Stimulated activated CD4-positive, alpha-beta T cell treated with anti-CD3 and anti-CD28 coated beads, Interleukin-2, amount 100 ng/mL, for 48 hours (primary cell): ENCODE measurements at places on chromosomes 6 and 20.

DNA sequence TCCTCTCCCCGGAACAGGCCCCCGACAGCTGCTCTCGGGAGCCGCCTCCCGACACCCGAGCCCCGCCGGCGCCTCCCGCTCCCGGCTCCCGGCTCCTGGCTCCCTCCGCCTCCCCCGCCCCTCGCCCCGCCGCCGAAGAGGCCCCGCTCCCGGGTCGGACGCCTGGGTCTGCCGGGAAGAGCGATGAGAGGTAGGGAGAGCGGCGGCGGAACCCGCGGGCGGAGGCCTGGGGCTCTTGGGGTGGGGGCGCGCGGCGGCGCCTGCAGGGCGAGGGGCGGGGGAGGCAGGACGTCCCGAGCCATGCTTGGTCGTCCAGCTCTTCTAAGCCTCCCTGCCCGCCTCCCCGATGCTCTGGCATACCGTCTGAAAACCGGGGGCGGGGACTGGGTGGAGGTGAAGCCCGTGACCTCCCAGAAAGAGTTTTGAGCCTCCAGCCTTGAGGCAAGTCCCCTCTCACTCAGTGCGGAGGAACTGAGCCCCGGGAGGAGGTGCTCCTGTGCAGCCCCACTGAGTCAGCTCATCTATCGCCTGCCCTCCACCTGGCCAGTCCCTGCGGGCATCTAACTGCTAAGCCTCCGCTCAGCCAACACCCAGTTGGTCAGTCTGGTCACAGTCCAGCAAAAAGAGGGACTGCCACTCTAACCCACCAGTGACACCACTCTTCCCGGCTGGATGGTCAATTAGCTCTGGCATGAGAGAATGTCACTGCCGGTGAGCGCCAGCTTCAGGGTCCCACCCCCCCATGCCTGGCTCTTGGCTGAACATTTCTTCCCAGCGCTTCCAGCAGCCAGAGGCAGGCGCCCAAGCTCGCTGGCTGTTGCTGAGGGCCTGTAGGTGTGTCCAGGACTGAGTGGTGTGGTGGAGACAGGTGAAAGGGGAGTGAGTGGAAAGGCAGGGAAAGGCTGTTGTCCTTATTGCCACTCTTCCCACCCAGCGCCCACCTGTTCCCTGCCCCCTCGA is 482 bp downstream of the DDR1 start:
- DNase-seq, result peak; percentile 34

- DNase-seq, result peak; percentile 47
Observed at GRCh38 chr6:136317021-136317694, 27.5 kb upstream of the BCLAF1 start.

DNA sequence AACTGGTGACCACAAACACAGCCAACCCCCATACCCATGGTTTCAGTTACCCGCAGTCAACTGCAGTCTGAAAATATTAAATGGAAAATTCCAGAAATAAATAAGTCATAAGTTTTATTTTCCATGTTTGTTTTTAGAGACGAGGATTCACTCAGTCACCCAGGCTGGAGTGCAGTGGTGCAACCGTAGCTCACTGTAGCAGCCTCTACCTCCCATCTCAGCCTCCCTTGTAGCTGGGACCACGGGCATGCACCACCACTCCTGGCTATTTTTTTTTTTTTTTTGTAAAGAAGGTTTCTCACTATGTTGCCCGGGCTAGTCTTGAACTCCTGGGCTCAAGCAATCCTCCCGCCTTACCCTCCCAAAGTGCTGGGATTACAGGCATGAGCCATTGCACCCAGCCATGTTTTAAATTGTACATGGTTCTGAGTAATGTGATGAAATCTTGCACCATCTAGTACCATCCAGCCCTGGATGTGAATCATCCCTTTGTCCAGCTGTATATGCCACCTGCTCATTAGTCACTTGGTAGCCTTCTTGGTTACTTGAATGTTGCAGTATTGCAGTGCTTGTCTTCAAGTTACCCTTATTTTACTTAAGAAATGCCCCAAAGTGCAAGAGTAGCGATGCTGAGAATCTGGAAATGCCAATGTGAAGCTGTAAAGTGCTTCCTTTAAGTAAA is 14.5 kb downstream of the CSNK2A1 start:
- DNase-seq, result no peak

- DNase-seq, result no peak
Observed at GRCh38 chr6:49462599-49462926, 490 bp downstream of the MMUT start.

DNA sequence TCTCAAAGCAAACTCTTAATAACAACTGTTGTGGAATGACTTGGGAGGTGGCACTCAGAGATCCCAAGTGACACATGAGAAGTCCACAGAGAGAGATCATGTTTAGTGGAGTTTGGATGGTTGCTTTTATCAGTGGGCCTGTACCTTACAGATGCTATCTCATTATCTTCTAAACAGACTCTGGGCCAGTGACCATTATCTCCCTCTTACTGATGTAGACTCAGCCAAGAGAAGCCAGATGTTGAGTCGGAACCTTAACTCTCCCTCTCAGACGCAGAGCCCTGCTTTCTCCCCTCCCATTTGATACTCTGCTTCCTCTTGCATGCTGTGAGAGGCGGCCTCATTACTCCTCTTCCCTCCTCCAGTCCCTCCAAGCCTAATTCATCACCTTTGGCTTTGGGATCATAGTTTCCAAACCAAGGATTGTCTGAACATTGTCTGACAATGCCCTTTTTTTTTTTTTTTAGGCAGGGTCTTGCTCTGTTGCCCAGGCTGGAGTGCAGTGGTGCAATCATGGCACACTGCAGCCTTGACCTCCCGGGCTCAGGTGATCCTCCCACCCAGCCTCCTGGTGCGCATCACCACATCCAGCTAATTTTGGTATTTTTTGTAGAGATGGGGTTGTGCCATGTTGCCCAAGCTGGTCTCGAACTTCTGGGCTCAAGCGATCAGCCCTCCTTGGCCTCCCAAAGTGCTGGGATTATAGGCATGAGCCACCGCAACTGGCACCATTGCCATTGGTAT is 4.5 kb upstream of the DDR1 start:
- no peak for DNase-seq

DNA sequence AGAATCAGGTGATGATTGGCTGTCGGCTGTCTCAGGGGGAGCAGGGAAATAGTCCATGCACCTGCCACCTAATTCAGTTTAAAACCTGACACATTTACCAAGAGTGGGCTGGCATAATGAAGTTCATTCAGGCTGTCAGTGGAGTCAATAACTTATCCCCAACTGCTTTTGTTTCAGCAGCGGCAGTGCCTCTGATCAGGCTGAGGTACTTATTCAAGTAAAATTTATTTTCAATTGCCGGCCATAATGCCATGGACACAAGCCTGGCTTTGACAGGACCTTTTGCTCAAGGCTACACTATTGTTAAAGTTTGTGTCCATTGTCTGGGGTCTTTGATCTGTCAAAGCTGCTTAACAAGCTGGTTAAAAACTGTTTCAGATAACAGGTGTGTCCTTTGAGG is 20.6 kb downstream of the OLIG3 start:
- DNase-seq, result no peak

GRCh38 chr6:42185597-42185996 is 9.2 kb downstream of the GUCA1B start:
- no peak for DNase-seq

DNA sequence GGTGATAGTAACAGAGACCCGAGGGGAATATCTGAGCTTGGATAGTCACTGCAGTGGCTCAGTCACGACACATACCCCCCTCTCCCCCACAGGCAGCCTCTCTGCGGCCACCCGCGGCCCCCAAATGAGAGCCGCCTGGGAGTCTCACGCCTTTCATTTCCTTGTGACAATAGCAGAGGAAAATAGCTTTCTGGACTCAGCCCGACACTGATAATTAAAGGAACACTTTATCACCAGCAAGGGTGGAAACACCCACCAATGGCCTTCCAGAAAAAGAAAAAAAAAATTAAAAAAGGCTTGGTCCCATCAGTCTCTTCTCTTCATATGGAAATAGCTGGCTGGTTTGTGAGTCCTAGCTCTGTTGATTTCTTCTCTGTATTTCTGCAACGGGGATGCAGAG is 35.1 kb upstream of the KCNG1 start:
- no peak for DNase-seq

DNA sequence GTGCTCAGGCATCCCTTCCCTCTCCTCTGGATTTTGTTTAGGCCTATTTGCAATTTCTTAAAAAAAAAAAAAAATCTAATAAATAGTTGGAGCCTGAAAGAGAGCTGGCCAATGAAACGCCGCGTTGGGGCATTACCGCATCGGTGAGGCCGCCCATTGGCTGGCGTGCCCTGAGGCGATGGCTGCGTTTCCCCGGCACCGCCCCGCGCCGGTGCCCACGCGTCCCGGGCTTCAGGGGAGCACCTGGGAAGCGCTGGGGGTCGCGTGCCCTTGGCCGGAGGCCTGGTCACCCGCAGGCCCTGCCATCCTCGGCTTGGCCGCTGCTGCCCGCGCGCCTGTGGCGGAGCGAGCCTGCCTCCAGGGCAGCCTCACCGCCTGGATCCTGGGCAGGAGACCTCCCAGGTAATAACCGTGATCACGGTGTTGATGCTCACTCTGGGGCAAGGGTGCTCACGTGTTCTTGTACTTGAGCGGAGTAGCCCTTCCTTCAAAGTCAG is 155.4 kb downstream of the NRN1 start:
- peak; percentile 64 for DNase-seq

- DNase-seq, result no peak
Observed at GRCh38 chr20:52252664-52253063, 61.1 kb upstream of the ZFP64 start.

- no peak for DNase-seq
Observed at GRCh38 chr20:43919686-43920403, 5.2 kb downstream of the TOX2 start.

DNA sequence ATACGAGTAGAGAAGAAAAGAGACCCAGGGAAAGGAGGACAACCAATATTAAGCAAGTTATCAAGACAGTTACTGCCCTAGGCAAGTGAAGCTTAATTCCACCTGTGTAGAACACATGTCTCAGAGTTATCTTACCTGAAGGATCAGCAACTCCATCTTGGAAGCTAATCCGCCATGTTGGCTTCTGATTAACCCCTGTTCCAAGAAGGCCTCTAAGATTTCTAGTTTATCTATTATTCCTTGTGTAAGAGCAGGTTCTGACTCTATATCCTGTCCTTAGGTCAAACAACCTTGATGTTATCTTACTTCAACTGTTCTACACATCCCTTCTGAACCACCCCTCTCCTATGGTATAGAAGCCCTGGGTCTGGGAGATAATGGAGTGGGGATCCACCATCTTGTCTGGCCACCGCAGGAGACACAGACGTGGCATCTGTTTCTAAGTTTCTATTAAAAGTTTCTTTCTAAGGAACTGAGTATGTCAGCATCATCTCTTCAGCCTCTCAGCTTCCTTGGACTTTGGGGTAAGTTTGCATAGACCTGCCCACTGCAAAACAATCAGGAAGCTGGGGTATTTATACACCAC is 27.7 kb upstream of the PTPN1 start:
- DNase-seq, result no peak

GRCh38 chr6:135094403-135094821 is 39.8 kb upstream of the HBS1L start:
- DNase-seq, result no peak

DNA sequence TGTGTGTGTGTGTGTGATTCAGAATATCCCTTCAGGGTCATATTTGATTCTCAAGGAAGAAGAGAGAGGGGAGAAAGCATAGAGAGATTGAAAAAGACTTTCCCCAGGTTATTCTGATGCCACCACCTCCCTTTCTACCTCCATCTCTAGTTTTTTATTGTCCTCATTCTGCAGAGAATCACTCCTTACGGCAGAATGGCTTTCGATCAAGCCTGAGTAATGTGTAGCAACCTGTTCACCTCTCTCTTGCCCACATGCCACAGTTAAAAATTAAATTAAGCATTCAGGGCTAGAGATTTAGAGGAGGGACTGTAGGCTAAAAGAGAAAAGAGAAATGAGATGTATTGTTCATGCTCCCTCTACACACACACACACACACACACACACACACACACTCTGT is 18.1 kb downstream of the KLHL32 start:
- DNase-seq, result no peak

DNA sequence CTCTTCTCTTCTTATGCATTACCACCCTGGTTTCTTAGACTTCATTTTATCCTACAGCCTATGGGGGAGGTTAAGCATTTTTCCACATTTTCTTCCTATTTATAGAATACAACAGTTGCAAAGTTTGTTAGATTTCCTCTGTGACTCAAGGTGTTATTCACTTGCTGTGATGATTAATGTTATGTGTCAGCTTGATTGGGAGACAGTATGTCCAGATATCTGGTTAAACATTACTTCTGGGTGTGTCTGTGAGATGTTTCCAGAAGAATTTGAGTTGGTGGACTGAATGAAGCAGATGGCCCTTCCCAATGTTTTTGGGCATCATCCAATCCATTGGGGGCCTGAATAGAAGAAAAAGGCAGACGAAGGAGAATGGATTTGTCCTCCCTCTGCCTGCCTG is 131.3 kb downstream of the C6orf118 start:
- no peak for DNase-seq

GRCh38 chr6:80145921-80146320 is 39.5 kb downstream of the BCKDHB start:
- no peak for DNase-seq

DNA sequence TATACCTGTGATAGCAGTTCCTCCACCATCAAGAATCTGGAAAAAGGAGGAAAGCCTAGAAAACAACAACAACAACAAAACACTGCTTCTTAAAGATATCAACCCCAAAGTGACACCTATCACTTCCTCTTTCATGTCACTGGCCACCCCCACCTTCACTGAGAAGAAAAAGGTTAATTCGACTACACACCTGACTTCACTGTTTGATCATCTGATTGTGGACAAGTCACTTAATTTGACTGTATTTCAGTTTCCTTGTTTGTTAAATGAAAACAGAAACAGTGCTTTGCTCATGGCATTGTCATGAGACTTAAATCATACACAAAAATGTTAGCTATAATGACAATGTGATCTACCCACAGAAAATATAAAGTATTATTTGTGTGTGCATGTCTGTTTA is 280.6 kb upstream of the SULF2 start:
- no peak for DNase-seq

DNA sequence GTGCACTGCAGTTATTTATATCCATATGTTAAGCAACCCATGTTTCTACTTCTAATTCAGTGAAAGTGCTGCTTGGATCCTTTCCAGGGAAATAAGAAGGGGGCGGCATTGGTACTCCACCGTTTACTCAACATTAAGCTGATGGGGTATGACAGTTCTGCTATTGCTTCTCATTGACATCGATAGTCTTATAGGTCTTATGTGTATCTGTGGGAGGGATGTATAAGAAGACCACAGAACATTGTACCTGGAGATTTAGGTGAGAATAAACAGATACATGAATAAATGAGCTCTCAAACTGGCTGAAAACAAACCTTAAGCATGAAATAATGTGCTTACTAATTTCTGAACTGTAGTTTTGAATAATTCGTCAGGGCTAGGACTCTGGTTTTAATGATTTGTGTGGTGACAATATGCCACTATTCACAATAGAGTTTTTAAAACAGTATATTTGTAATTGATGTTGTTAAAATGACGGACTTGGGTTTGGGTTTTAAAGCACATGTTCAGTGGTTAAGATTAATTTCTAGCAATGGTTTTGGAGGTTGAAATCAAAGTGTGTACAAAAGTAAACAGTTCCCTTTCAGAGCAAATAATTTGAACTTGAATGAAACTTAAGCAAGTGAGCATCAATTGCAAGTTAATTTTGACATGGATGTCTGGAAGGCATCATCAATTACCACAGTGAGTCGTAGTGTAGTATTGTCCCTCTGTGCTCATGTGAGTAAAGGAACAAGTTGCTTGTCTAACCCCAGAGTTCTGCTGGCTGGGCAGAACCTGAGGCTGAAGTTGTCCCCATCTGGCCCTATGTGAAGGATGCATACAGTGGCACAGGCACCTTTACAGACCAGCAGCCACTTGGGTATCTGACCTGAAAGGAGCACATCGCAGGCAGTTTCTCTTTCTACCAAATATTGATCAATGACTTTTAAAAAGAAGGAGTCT is 84.7 kb upstream of the SUPT3H start:
- DNase-seq, result no peak

GRCh38 chr6:16773362-16773761 is 12.1 kb upstream of the ATXN1 start:
- no peak for DNase-seq
